ENCODE measurements at places on chromosomes 7 and 10.

- DNase-seq: no peak
Measured at GRCh38 chr7:75996476-75996875, 2.1 kb upstream of the TMEM120A start.

DNA sequence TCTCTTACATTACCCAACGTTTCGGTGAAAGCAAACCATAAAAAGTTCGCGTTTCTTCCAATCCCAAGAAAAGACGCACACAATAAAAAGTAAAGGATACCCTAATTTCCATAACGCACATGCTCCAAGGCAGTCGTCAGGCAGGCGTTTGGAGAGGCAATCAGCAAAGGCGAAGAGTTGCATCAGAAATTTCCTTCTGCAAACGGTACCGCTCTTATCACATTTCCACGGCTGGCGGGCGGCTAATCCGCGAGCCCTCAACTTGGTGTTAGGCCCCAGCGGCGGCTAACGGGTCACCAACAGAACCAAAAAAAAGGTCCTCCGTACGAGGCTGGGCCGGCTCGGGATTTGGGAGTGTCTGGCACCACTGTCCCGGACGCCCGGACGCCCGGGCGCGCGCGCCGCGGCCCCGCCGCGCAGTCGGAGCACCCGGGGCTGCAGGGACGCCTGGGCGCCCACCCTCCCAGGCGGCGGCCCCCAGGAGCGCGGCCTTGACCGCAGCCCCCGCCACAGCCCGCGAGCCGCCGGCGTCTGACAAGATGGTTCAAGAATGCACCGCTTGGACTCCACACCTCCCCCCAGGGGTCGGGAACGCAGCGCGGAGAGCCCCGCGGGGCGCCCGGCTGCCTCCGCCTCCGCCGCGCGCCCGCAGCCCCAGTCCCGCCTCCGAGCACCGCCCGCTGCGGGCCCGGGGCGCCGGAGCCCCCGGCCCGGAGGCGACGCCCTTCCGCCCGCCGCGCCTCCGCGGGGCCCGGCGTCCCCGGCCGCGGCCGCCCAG is 9.8 kb upstream of the GRB10 start:
- DNase-seq: no peak

- DNase-seq: no peak
Measured at GRCh38 chr7:8271960-8272359, 10.0 kb upstream of the ICA1 start.

DNA sequence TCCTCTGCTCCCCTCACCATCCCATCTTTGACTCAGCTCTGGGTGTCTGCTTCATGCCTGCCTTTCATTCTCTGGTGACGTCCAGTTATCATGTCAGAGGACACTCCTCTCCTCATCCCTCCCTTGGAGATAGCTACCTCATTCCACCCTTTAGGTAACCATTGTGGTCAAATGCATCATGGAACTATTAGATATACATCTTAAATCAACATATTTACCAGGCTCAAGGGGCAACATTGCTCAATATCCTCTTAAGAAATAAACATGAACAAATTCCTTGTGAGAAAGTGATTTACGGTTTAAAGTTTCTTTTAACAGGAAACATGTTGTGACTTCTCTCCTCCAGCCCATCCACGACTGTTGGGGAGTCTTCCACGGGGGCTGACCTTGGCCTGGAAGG is 511.6 kb upstream of the IGFBP3 start:
- no peak for DNase-seq

DNA sequence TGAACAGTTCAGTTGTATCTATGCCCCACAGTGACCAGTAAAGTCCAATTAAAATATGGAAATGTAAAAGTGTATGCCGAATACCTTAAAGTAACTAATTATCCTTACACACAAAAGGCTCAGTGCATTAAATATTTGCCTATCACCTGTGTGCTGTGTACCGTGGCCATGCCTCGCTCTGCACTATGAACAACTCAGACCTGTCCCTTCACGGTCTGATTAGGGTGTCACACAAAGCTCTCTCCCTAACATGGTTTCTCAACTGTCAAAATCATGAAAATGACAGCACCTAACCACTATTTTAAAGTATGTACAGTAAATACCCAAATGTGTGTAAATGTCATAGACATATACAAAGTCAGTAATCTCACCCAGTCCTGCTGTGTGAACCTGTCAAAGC is 43.1 kb downstream of the STK17A start:
- DNase-seq: no peak

GRCh38 chr7:2523941-2524807 is 4.6 kb downstream of the LFNG start:
- no peak for DNase-seq

GRCh38 chr7:6022707-6023106 is 8.5 kb upstream of the ANKRD61 start:
- DNase-seq: no peak

DNA sequence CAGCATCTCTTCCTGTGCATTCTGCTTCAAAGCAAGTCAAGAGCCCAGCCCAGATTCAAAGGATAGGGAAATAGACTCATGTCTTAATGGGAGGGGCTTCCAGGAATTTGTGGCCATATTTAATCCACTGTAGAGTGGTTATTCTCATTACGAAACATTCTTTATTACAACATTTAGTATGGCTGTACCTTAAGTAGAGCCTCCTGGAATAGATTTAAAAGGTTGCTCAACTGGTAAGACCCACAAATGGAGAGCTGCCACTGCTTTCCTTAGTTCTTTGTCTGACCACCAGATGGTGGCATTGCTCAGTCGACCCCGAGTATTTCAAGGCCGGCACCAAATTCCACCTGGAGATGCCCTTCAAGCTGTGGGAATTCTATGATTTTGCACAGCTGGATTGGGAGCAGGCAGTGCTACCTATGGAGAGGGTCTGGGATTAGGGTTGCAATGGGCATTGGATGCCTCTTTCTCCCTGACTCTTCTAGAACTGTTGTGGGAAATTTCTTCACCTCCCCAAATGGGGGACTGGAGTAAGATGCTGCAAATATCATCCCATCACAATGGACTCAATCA is 102.2 kb downstream of the RBM20 start:
- DNase-seq: peak; percentile 18

DNA sequence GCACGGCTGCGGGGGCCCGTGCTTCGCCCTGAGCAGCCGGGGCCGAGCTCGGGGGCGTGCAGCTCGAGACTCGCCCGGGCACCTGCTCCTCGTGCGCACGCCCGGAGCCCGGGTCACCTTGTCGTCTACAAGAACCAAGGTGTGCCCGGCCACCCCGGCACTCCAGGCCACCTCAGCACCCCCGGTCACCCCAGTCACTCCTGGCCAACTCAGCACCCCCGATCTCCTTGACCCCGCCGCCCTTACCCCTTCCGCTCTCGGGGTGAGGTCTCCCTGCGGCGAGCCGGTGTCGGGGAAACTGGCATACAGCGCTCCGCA is 268 bp upstream of the IGFBP3 start:
- no peak for DNase-seq

- no peak for DNase-seq
Measured at GRCh38 chr7:71691538-71691937, 559.6 kb downstream of the GALNT17 start.

GRCh38 chr7:43479042-43479441 is 103.9 kb upstream of the STK17A start:
- no peak for DNase-seq

DNA sequence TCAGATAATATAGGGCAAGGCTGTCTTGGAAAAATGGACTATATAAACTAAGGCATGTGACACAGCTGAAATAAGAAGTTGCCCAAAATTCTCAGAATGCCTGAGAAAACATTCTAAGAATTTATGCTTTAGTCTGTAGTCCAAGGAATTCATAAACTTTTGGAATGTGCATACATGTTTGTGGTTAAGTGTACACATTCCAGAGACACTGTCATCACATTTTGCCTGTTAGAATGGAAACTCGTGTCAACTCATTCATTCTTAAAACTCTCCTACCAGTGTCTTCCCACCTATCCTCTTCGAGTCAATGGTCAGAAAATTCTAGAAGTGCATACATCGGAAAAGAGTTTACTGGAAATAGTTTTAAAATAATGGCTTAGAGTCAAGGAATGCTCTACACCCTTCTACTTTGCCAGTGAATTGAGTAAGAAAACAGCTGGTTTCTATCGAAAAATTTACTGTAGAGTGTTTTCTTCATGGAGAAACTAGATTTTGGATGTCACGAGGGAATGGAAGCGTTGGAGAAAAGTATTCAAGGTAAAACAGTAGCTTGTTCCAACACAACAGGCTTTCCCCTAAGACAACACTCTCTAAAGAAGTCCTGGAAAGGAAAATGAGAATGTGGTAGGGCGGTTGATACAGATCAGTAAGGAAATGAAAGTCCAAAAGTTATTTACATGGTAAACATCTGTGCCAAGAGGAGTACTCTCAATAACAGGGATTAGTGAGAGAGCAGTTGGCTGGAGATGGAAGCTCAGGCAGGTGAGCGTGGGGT is 1177.6 kb upstream of the C7orf33 start:
- DNase-seq: no peak

- DNase-seq: no peak
Measured at GRCh38 chr7:38554586-38554985, 76.6 kb downstream of the AMPH start.

- peak; percentile 49 for DNase-seq
Measured at GRCh38 chr7:99997545-99998137, 17.8 kb upstream of the ZKSCAN1 start.

DNA sequence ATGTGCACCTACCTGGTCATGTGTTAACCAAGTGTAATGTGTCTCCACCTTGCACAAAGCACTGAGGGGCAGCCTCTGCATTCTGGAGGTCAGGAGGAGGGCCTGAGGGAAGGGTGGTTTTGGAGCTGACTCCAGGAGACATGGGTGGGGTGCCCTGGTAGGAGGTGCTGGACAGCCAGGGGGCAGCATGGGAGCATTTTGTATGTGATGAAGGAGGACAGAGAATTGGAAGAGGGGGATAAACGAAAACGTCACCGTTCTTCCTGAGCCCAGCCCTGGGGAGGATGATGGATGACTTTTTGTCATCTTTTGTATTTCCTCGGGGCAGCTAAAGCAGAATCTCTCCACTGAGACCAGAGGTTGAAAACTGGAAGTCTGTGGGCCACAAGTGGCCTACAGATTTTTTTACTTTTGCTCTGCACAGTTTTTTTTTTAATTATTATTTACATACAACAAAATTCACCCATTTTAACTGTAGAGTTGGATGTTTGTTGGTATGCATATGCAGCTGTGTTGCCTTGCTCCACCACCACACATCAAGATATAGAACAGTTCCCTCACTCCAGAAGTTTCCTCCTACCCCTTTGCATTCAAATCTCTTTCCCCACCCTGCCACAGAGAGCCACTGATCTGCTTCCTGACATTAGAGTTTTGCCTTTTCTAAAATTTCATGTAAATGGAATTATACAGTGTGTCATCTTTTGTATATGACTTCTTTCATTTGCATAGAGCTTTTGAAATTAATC is 242.5 kb downstream of the VTI1A start:
- no peak for DNase-seq

DNA sequence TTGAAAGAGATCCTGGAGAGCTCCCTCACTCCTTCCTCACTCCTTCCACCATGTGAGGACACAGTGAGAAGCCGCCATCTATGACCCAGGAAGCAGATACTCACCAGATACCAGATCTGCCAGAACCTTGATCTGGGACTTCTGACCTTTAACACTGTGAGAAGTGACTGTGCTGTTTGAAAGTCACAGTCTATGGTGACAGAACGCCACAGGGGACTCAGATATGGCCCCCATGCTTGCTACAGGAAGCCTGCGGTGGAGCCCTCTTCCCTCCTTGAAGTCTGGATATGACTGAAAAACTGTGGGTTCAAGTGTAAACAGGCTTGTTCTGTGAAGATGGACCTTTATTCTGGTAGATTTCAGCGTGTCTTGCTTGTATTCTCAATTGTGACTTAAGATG is 297.8 kb downstream of the KLF6 start:
- no peak for DNase-seq

- DNase-seq: no peak
Measured at GRCh38 chr7:28630350-28630749, 218.0 kb downstream of the CREB5 start.

DNA sequence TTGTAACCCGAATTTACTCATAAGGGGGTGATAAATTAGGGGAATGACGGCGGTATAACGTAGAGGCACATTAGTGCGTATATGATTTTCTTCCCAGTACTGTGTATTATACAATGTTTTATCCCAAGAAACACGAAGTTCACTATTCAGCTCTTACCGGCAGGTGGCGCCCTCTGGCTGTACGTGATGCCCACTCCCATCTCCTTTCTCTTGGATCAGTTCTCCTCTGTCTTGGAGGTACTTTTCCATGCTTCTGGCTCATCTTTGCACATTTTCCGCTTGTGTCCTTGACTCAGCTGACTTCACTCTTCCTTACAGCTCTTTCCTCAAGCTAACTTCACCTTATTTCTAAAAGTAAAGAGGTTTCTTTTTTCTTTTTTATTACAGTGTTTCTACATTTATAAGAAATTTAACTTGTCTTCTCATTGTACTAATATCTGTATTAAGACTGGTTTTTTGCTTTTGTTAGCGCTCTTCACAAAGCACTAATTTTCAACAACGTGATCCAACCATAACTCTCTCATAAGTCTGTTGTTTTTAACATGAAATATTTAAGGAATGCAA is 21.3 kb downstream of the TMEM176B start:
- peak; percentile 60 for DNase-seq

DNA sequence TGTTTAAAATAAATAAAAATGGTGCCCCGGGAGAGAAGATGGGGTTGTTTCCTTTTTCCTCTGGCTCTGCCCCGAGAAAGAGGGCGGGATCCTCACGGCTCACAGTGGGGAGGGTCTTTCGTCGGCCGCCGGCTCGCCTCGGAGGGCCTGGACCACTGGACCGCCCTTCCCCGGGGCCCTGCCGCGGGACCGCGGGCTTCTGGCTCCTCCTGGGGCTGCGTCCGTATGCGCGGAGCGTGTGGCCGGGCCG is 3.5 kb upstream of the IGF2BP3 start:
- DNase-seq: no peak

DNA sequence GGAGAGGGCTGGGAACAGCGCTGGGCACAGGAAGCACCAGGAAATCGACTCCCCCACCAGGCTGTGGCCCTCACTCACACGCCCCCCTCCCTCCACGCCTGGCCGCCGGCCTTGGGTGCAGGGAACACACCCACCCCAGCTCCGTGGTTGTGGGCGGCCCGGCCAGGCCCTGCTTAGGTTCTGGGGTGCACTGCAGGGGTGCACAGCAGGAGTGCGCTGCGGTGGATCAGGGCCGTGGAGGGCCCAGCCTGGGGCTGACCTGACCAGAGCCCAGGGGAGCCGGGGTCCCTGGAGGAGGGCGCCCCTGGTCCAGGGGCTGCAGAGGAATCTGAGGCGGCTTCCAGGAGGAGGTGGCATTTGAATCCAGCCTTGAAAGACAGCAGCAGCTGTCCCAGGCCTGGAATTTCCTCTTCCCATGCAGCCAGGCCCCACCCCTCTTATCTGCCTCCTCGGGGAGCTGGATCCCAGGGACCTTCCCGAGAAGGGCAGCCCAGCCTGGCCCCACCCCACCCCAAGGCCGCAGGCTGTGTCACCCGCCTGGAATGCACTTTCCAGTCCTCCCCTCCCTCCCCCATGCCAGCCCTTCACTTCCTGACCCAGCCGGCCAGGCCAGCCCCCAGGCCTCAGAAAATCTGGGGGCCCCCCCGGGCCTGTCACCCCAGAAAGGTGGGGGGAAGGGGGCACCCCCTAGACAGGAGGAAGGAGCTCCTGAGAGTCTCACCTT is 18.4 kb upstream of the PDGFA start:
- DNase-seq: no peak

Measured in activated T-cell treated with anti-CD3 and anti-CD28 coated beads for 24 hours (primary cell).